ENCODE measurements at places on chromosomes 16 and 17. TPM values are rescaled to one million over a fixed set of nuclear protein-coding genes. Genes with fewer than 3 reads are reported as not detected.

The VPS9D1 gene
- 11.1 TPM for total RNA-seq

The SPG7 gene
- total RNA-seq, result 96.1 TPM

DNA sequence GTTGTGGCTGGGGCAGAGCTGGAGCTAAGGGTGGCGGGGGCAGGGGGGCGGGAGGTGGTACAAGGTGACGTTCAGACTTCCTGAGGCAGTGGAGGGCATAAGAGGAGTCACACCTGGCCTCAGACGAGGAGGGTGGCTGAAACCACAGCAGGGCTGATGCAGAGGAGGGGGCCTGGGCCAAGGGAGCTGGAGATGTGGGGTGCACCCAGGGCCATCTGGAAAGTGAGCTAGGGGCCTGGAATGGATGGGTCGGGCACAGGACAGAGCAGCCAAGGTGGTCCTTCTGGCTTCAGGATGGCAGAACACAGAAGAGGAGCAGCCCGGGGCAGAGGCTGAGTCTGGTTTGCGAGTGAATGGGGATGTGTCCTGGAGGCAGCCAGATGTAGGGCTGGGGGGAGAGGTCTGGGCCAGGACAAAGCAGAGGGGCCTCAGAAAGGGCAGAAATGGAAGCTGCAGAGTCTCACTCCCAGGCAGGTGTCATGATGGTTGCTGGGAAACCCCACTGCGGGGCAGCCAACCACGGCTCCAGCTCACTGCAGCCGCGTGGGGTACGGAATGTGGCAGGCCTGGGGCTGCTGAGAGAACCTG is 57.6 kb downstream of the PRMT7 start:
- peak; percentile 18 for DNase-seq

DNA sequence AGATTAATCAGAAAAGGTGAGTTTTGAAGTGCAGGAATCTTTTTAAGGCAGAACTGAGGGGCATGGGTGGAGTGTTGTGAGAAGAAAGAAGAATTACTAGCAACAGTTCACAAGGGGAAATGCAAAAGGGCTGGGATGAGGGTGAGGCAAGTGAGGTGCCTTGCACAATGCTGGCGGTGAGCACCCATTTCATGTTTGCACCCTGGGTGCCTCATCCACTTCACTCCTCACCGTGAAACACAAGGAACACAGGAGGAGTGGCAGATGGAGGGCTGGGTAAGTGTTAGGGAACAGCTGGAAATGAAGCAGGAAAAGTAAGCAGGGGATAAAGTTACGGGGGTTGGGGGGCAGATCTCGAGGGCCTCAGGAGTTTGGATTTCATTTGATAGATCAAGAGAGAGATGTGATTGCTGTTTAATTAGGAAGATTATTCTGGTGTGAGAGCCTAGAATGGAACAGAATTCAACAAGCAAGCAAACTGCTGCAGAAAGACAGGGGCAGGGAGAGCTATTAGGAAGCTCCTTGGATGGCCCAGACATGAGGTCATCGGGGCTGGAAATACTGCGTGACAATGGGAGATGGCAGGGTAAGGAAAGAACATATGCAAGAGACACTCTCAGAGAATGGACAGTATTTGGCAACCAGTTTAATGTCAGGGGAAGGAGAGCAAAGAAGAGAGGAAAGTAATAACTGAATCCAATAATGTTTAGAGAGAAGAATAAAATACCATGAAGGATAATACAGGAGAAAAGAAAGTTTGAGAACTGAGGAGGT is 8.3 kb upstream of the HEATR6 start:
- DNase-seq, result no peak

The SPNS2 gene
- 12.4 TPM for total RNA-seq

DNA sequence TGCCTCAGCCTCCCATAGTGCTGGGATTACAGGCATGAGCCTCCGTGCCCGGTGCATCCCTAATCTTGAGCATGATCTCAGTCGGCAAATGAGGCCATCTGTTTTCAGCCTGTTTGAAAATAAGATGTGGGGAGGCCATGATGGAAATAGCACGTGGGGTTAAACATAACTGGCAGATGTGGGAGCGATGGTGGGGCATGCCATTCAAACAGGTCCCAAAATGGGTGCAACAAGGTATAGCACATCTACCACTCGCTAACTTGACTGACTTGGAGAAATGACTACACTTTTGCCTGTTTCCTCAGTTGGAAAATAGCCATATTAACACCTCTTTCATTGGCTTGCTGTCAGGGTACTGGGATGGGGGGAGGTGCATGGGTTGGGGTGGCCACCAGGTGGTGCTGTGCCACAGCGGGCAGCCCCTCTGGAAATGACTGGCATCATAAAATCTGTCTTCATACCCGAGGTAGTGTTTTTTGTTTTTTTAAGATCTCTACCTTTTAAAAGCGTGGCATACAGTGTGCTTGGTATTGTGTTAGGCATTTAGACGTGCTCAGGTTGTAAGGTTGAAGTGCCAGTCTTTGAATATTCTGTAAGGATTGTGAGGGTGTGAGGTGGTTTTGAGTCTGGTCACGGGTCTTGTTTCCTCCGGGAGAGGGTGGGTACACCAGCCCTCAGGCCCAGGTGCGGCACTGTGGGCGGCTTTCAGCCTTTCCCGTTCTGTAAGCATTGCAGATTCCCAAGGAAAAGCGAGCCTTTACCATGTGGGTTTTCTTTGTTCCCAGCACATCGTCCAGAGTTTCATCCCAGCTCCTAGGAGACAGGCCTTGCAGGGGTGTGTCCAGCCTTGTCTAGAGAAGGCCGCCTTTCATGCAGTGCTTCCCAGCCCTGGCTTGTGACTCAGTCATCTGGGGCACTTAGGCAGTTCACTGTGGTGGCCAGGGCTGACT is 2.9 kb upstream of the TTYH2 start:
- peak; percentile 84 for DNase-seq

- DNase-seq, result no peak
Measured at GRCh38 chr16:87284183-87284582, 33.0 kb downstream of the C16orf95 start.

The KRTAP9-8 gene
- total RNA-seq, result not detected

DNA sequence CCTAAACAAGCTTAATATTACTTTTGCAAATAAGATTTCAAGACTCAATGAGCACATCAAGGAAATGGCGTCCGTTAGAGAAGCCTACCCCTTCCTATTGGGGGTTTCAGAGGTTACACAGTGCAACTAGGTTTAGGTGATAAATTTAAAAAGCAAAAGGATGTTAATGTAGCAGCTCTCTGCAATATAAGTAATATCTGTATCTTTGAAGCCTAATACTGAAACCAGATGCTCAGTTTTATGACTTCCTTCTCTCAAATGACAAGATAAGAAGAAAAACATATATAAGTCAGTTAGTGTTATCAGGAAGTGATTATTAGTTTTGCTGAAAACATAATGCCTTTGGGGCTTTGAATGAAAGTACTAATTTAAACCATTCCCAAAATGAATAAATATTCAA is 54.3 kb upstream of the MED13 start:
- DNase-seq, result no peak

DNA sequence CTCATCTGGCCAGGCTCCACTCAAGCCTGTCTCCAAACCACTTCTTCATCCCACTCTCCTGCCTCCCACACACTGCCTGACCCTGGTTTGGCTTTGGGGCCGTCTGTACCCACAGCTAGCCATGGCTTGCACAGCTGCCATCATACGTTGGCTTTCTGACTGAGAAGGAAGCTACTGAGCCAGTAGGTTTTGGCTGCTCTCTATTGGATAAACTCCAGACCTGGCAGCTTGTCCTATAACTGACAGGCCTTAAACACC is 3.9 kb downstream of the MIF4GD start:
- DNase-seq, result no peak

DNA sequence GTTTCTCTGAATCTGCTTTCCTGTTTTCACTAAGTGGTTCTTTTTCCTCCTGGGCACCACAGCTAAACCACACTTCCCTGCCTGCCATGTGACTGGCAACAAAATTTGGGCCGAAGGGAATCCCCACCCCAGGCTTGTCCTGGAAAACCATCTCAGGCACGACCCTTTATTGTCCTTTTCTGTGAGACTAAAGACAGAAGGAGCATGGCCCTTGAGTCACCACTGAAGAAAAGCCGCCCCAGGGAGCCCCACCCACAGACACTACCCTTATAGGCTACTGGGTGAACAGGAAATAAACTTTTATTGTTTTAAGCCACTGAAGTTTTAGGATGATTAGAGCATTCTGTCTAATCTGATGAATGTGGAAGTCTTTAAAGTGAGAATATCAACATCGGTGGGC is 88.6 kb upstream of the BRD7 start:
- DNase-seq, result no peak

GRCh38 chr16:77238593-77238992 is 39.4 kb downstream of the SYCE1L start:
- DNase-seq, result no peak

DNA sequence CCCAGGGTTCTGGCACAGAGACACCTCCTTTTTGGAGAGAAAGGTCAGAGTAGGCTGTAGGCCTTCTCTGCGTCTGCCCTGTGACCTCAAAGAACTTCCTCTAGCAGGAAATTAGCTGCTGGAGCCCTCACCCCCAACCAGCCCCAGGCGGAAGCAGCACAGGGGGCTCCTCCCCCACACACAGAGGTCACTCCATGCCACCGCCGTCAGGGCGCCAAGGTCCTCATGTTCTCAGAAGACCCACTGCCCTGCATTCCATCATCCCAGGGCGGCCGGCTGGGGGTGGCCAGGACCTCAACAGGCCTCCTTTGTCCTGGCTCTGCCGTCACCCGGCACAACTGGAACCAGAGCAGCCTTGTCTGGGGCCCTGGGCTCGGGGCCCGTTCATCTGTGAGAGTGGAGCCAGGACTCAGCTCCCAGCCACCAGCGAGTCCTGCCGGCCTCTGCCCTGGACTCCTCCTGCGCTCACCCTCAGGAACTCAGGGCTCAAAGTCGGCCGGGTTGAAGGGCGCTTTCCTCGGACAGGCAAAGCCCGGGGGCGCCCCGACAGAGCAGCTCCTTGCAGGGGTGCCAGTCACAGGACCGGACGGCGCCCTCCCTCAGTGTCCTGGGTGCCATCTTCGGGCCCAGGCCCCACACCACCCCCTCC is 1.2 kb downstream of the TMC6 start:
- DNase-seq, result peak; percentile 90

Data from Right ventricle myocardium inferior (tissue), 1 donor.